Activated T-cell treated with anti-CD3 and anti-CD28 coated beads, Interleukin-2, amount 50 U/mL, for 1 hour (primary cell): ENCODE measurements at places on chromosomes 5 and 9.
A peak's percentile ranks its signal among the peaks of the same experiment; 100 is the strongest.

GRCh38 chr5:135832941-135833920, 1.2 kb upstream of the SLC25A48 start:
- DNase-seq, result no peak

DNA sequence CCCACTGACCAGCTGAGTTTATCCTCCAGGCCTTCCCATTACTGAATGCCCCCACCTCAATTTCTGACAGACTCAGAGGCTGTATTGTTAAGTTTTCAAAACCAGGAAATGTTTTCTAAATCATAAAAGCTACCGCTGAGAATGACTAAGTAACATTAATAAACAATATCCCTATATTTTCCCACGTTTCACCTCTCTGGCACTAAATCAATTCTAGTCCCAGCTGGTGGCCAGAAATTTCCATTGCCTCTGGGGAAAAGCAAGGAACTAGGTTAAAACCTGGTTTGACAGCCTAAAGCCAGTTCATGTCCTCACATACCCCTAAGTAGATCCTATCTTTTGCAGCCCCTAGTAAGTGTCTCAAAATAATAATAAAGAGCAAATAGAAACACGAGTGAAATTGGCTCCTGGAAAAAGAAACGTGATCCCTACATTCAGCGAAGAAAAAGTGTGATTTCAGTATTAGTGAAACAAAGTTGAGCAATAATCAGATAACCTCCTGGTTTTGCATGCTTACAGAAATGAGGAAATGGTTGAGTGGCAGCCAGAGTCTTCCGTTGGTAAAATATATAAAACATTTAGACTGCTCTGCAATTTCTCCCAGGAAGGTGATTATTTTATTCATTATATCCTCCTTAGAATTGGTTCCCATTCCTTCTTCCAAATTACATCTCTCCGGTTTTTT, 110.9 kb downstream of the ESM1 start:
- DNase-seq, result no peak

- no peak for DNase-seq
These were observed 81.8 kb downstream of the ARRDC3 start for GRCh38 chr5:91301106-91301846.

DNA sequence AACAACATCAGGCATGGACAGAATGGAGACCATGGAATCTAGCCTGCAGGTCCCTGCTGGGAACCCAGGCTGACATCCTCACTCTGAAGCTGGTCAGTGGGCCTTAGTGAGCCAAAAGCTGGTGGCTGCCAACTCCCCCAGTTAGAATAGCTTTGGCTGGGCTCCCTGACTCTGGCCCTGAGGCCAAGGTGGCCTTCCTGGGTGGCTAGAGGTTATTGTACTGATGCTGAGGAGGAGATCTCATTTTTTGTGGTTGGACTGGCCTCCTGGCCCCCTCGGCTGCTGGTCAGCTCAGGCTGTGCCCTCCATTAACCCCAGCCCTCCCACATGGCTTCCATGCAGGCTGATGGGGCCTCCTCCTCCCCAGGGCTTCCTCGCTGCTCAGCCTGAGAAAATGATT, 101.2 kb upstream of the PANK3 start:
- no peak for DNase-seq

DNA sequence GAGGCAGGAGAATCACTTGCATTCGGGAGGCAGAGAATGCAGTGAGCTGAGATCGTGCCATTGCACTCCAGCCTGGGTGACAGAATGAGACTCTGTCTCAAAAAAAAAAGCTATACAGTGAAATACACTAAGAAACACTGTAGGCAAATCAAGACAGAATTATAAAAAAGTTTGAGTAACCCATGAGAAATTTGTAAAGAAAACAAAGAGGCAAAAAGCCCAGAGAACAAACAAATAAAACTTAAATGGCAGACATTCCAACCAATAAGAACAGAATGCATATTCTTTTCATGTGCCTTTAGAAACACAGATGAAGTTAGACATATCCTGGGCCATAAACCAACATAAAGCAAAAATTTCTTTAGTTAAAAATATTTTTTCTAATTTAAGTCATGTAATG, 30.6 kb downstream of the ZNF169 start:
- no peak for DNase-seq

GRCh38 chr9:137156567-137157375, 13.1 kb downstream of the LRRC26 start:
- peak; percentile 63 for DNase-seq

- DNase-seq, result no peak
These were observed 98.2 kb downstream of the TAF11L14 start for GRCh38 chr5:17732351-17732923.

DNA sequence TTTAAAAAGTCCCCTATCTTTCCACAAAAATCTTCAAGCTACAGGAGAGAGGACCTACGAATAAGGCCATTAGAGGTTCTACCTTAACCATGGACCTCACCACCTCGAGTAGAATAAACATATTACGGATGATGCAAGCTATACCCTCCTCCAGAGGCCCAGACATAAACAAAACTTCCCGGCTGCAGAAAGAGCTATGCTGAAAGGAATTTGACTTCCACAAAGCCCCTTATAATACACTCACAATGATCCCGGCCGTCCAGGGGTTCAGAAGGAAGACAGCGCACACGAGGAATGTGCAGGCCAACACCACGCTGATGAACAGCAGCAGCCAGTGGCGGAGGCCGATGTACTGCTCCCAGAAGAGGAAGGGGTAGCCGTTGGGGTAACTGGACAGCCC, 59.0 kb downstream of the PTCH1 start:
- no peak for DNase-seq

DNA sequence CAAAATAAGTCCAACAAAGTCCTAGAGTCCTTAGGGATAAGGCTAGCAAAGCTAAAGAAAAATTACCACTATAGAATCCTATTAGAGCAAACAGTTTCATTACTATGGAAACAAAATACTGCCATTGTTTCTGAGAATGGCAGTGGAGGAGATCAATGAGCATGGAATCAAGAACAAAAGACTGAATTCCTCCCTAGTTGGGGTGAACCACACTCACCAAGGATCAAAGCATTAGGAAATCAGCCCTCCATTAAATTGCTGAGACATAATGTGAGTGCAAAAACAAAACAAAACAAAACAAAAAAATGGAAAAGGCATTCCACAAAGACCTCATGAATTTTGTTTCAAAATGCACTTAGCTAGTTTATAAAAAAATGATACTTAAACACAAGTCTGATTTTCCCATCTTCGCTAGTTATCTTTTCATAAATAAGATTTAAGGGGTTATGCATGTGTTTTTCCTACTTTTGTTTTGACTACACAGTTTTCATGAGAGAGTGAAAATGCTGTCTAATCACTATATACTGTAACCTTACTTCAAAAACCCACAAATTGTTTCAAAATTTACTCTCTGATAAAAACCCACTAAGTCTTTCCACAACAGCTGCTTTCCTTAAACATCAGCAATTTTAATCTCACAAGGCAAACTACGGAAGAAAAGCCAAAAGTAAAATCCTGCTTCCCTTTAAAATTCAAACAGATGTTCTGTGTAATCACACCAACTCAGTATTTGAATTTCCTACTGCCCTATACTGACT, 9.7 kb downstream of the SERINC5 start:
- DNase-seq, result no peak

- no peak for DNase-seq
These were observed 21.6 kb upstream of the SPATA31D4 start for GRCh38 chr9:81906671-81907070.

DNA sequence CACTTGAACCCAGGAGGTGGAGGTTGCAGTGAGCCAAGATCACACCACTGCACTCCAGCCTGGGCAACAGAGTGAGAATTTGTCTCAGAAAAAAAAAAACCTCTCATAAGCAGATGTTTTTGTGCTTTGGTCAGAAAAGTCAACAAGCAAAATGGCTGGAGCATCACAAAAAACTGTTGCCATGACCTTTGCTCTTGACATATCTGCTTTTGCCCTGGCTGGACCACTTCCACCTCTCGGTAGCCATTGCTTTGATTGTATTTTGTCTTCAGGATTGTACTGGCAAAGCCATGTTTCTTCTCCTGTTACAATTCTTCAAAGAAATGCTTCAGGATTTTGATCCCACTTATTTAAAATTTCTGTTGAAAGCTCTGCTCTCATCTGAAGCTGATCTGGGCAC, 67.0 kb downstream of the MTMR12 start:
- DNase-seq, result no peak

DNA sequence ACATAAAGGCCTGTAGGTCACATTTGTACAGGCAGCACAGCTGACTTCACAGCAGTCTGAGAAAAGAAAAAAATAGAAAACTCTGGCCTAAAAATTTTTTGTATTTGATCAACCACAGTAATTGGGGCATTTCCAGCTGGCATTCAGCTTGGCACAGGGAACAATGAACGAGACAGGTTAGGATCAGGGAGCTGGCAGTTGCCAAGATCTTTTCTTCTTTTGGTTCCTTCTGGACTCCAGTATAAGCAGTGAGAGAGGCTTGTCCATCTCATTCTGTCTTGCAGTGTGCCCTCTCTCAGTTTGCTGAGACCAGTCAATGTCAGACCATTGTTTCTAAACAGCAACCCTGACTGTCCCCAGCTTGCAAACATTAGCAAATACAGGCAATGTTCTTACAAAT, 601.1 kb downstream of the TLR4 start:
- no peak for DNase-seq

DNA sequence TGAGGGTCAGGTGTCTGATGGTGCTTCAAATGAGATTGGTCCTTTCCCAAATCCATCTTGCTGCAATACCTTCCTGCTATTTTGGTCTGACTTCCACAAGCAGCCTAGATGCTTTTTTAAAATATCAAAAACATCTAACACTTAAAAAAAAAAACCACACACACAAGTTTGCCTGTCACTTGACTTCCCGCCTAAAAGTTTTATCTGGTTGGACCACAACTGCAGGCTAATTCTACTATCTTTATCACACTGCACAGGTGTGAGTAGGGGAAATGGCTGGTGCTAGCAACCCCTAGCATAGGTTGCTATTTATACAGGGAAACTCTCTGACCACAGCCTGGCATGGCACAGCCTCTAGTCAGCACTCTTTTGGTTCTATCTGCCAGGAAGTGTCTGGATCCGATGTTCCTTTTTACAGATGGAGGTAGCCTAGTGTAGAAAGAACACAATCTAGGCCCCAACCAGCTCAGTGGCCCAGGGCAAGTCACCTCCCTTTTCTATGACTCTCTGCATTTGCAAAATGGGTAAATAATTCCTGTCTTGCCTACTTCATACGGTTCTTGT, at the start of gene HEMGN:
TSS of gene HEMGN (minus strand) at position 92 of the 564 bp plus-strand sequence. CDS start at position 56, 36 bp downstream.
- DNase-seq, result no peak

DNA sequence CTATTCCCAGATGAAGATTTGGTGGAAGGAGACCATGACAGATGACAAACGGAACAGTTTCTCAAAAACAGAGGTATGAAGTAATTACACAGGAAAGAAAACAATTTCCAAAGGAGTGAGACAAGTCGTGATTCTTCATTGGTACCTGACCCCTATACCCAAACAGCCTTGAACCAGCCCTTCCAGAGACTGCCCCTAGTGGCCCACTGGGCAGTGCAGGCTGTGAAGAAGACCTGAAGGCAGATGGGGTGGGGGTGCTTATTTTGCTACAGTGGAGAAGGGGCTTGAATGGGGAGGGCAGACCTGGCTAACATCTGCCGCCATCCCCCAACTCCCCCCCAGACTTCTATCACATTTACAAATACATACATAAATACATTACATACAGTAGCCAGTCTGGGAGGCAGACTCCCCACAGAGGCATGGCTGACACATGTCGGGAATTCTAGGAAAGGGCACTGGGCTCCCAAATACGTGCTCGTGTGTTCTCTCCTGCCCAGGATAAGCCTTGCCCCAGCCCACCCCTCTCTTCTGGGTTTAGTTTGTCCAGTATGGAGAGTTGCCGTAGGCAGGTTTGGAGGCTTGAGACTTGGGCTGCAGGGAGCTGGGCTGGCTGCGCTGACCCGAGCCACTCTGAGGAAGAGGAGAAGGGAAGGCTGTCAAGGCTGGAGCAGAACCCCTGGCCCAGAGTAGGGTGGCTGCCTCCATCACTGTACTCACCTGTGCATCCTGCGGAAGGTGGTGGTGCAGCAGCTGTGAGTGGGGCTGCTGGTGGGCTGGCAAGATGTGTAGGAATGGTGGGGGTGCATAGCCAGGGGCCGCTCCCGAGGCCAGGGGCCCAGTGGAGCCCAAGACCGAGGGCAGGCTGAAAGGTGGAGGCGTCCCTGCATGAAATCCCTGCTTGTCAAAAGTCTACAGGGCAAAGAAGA, 105.3 kb downstream of the UBE2R2 start:
- DNase-seq, result peak; percentile 32

DNA sequence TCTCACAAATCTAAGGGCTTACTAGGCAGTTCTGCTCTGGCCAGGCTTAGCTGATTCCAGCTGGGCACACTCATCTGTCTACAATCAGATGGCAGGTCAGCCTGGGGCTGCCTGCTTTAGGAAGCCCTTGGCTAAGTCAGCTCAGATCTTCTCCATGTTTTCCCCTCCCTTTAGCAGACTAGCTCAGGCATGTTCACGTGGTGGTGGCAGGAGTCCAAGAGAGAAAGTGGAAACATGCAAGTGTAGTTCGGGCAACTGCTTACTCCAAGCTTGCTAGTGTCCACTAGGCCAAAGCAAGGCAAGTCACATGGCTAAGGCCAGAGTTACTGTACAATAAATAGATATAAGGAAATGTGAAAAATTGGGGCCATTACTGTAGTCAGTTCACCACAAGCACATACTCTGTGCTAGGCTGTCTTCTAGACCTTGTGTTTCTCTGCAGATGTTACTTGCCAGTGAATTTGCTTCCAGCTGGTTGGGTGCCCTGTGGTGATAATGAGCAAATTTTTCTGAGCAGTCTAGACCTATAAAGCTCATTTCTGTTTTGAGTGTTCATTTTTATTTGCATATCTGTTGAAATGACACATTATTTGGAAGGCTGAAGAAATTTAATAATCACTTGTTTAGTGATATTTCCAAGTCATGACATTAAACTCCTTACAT, 38.3 kb downstream of the RECK start:
- DNase-seq, result no peak

DNA sequence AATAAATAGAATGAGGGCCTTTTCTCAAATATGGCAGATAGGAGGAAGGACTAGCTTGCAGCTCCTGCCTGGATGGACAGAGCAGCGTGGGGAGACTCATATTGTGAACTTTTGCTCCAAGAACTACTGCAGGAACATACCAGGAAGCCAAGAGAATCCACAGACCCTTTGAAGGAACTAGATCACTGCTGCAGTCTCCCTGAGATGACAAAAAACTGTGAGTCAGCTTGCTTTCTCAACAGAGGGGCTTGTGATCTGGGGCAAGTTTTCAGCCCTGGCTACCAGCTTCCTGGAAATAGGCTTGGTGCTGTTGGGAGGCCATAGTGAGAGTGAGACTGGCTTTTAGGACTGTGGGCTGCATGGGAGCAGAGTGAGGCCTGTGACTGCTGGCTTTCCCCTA, 170.6 kb upstream of the TRIM32 start:
- DNase-seq, result no peak

GRCh38 chr9:6757132-6757455, 679 bp upstream of the KDM4C start:
- DNase-seq, result no peak

GRCh38 chr9:109198736-109199382, 31.8 kb upstream of the FRRS1L start:
- no peak for DNase-seq

DNA sequence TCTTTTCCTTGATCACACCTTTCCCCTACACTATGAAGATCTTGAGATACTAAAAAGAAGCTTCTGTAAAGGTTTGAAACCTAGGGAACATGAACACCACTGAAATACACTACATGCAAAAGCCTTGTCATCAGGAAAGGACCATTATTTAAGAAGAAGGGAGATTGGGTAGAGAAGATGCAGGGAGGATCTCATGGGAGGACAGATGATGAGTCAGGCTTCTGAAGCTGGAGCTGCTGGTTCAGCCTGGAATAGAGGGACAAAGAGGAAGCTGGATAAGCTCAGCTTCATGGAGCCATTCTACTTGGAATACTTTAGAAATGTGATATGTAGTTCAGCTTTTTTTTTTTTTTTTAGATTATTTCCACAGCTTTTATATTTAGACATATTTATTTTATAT, 169.8 kb downstream of the MAN2A1 start:
- DNase-seq, result no peak
